ENCODE measurements at places on chromosomes 13 and 19.

DNA sequence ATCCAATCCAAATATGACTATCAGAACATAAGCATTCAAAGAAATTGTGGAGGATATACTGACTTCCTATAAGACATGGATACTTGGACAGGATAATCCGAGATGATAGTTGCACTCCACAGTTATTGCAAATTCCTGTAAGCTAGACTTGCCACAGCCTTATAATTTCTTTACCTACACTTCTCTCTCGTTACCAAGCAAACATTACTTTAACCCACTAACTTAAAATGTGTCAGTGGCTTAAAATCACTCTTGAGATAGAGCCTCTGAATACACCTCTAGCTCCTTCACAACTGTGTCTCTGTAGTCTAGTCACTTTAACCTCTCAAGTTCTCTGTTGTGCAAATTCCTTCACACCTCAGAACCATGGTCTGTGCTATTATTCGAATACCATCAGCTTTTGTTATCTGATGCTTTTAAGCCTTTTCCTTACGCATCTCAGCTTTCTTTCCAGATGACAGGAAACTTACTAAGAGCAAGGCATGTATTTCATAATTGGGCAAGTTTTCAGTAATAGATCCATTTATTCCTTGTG is 474.9 kb upstream of the MIR17HG start:
- DNase-seq = no peak

- no peak for DNase-seq
Observed at GRCh38 chr13:34357435-34358232, 539.7 kb downstream of the RFC3 start.

DNA sequence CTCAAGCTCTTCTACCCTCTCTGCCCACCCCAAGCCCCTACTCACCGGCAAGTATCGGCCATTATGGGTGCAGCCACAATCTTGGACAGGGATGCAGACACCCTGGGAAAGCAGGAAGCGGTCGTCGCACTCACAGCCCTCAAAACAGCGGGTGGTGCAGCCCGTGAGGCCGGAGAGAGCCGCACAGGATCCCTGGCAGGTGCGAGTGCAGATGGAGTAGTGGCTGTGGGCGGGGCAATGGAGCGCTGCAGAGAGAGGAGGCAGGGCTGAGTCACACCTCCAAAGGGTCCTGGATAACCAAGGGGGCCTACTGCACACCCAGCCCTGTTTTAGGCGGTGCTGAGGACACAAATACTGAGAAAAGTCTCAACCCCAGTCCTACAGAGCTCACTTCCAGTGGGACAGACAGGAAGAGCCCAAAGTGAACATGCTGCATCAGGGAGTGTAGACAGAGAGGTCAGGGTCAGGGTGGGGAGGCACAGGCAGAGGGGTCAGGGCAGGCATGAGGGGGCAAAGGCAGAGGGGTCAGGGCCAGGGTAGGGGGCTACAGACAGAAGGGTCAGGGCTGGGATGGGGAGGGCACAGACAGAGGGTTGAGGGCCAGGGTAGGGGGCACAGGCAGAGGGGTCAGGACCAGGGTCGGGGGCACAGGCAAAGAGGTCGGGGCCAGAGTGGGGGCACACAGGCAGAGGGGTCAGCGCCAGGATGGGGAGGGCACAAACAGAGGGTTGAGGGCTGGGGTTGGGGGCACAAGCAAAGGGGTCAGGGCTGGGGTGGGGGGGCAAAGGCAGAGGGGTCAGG is 24.2 kb upstream of the FBL start:
- no peak for DNase-seq

DNA sequence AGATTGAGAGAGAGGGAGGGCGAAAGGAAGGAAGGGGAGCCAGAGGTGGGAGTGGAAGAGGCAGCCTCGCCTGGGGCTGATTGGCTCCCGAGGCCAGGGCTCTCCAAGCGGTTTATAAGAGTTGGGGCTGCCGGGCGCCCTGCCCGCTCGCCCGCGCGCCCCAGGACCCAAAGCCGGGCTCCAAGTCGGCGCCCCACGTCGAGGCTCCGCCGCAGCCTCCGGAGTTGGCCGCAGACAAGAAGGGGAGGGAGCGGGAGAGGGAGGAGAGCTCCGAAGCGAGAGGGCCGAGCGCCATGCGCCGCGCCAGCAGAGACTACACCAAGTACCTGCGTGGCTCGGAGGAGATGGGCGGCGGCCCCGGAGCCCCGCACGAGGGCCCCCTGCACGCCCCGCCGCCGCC is at the start of gene TNFSF11:
Gene TNFSF11 (plus strand): TSS at position 142 of the 400 bp plus-strand sequence. CDS start 152 bp downstream, at position 294.
- DNase-seq = no peak

DNA sequence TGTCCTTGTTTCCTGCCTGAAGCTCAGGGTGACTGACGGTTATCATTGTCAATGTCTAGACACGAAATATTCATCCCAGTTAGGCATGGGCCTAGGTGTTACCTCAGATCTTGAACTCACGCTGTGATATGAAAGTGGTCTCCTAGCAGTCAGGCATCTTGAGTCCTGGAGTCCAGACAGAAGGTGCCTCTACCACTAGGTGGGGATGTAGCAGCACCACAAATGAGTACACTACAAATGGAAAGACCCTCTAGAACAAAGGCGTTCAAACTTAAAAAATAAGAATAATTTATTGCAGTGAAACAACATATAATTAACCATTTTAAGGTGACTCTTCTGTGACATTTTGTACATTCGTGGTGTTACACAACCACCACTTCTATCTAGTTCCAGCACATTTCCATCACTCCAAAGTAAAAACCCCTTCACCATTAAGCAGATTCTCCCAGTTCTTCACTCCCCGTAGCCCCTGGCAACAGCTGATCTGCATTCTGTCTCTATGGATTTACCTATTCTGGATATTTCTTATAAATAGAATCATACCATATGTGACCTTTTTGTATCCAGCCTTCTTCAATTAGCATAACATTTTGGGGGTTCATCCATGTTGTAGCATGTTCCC is 11.9 kb upstream of the FRY start:
- no peak for DNase-seq

GRCh38 chr19:28586474-28586873 is 626.5 kb downstream of the UQCRFS1 start:
- no peak for DNase-seq

- no peak for DNase-seq
Observed at GRCh38 chr19:48661711-48662090, 11.1 kb downstream of the NTN5 start.

All from stimulated activated CD4-positive, alpha-beta T cell treated with anti-CD3 and anti-CD28 coated beads, Interleukin-15, amount 100 ng/mL, for 1 hour (primary cell).